Nucleus accumbens (tissue), 56 donors: ENCODE measurements at places on chromosomes 11 and 22.

DNA sequence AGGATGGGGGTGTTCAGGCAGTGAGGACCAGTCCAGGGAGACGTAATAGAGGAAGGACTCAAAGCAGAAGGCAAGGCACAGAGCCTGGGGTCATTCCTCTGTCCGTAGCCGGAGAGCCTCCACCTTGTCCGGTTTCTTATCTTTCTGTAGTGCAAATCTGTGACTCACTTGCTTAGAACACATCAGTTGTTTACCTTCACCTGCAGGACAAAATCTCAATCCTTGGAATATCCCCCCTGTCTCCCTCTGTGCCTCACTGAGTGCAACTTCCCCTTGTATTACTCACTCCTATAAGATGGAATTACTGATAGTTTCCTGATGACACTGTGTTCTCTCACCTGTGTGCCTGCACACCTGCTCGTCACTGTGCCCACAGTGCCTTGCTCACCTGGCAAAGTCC lies 20.4 kb upstream of the TTC12 start:
- DNase-seq: no peak

GRCh38 chr11:30583476-30584280 lies 2.5 kb downstream of the MPPED2 start:
- DNase-seq: peak; percentile 55

- no peak for DNase-seq
Measured at GRCh38 chr11:96122601-96123074, 198.7 kb upstream of the MTMR2 start.

- no peak for DNase-seq
Measured at GRCh38 chr11:10494636-10495463, 39.8 kb downstream of the AMPD3 start.

- DNase-seq: no peak
Measured at GRCh38 chr22:19406281-19406811, 25.2 kb downstream of the HIRA start.

DNA sequence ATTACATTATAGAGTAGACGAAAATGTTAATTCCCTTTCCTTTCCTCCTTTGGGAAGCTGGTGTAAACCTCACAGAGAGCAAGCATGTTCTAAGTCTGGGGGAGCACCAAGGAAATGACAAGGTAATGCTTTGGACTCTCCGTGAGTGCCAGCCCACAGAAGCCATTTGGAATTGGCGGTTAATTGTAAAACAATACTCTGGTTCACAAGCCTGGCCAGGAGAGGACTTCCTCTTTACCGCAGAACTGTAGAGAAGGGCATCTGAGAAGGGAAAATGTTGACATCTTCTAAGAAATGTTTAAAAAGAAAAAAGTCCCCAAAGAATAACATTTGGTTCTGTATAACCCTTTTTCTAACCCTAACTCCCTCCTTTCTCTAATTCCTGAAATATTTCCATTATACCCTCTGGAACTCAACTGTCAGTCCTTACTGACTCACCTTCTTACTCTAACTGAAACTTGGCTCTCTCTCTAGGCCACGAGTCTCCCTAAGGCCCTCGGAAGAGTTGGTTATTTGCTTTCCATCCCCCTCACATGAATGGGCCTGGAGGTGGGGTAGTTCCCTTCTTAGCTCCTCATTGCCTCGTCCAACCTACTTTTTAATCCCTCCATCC lies 379.8 kb downstream of the SOX6 start:
- DNase-seq: no peak

GRCh38 chr22:29245626-29246385 lies 22.0 kb downstream of the RHBDD3 start:
- DNase-seq: peak; percentile 38

- no peak for DNase-seq
Measured at GRCh38 chr11:1281326-1281973, 28.0 kb downstream of the TOLLIP start.

DNA sequence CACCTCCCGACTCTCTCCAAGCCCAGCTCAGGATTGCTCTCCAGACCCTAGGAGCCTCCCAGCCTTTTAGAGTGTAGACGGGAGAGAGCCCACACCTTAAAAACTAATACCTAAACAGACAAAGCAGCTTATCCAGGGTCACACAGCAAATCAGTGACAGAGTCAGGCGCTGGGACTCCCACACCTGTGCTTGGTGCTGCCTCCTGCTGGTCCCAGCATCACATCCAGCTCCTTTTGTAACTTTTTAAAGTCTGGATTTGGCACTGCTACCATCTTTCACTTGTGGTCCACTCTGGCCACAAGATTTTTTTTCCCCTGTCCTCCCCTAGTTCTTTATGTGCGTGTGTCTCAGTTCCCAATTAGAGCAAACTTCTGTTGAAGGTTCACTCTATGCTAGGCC lies 4.7 kb downstream of the ANO1 start:
- DNase-seq: no peak

DNA sequence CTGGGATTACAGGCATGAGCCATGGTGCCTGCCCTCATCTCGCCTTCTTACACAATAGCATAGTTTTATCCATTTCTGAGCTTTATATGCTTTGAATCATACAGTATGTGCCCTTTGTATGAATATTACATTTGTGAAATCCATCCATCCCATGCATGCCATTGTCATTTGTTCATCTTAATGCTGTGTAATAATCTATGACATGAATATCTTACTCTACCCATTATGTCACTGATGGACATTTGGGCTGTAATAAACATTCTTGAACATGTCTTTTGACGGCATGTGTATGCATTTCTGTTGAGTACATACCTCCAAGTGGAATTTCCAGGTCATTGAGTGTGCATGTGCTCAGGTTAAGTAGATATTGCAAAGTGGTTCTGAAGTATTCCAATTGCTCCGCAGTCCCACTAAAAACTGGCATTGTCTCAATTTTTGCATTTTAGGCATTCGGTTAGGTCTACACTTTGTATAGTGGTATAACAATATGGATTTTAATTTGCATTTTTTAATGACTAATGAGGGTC lies 339.3 kb upstream of the SYN3 start:
- DNase-seq: no peak

DNA sequence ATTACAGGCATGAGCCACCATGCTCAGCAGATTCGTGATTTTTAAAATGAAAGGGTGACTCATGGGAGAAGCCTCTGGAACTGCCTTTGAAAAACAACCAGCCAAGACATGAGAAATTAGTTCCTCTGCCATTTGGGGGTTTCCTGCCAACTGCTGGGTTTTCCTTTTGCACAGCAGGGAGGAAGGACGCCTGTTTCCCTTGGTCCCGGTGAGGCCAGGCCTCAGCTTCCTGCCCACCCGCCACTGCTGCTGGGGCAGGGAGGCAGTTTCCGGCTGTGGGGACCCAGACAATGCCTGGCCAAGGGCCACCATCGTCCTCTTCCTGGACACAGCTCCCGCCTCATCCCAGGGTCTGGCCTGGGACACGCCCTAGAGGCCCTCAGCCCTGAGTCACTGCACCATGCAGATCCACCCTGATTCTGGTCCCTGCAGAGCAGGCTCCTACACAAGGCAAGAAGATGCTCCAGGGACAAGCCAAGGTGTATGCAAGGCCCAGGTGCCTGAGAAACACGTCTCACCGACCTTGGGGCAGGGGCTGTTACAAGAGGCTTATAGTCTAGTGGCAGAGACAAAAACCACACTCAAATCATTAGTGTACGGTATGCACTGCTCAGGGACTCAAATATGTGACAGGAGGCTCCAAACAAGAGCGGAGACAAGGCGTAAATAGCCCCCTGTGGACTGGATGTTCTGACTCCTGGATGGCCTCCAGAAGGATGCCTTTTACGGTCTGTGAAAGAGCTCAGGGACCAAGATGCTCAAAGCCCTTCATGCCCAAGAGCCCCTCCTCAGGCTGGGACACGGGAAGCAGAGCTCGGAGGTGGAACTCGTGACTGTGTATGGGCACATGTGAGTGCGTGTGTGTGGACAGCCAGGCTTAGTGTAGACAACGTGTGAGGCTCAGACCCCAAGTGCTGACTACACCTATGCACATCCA lies 10.0 kb downstream of the PPM1F start:
- peak; percentile 23 for DNase-seq

DNA sequence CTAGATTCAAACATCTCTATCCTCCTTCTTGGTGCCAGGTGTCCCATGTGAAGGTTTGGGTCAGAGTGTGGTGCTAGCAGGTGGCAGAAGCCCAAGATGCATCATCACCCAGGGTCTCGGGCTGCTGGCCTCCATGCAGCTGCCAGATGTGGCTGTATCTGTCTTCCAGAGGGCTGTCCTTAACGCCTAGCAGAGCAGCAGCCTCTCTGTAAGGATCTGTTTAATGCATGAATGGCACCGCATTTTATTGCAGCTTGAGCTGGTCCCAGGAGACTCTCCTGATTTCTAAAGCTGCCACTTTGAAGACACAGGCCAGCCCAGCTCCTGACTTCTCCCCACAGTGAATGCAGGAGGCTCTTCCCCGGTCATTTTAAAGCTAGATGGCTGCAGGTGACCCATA lies 26.3 kb downstream of the SLC1A2 start:
- DNase-seq: no peak

DNA sequence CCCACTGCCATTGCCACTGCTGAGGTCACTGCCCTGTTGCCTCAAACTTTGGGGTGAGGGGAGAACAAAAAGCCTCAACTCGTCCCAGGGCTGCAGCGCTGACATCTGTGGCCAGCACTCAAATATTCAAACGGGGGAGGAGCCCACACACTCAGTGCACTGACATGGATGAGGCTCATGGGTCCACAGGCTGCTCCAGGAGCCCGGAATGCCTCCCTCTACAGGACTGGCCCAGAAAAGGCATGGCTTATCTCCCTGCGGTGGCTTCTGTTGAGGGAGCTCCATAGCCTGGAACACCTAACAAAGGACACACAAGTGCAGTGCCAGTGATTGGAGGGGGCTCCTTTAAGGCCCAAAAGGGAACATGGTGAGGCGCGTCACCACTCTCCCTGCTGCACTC lies 341.1 kb upstream of the LUZP2 start:
- no peak for DNase-seq

GRCh38 chr22:49922484-49922883 lies 4.0 kb downstream of the CRELD2 start:
- no peak for DNase-seq

- DNase-seq: no peak
Measured at GRCh38 chr22:27212617-27213177, 555.3 kb downstream of the MIAT start.

DNA sequence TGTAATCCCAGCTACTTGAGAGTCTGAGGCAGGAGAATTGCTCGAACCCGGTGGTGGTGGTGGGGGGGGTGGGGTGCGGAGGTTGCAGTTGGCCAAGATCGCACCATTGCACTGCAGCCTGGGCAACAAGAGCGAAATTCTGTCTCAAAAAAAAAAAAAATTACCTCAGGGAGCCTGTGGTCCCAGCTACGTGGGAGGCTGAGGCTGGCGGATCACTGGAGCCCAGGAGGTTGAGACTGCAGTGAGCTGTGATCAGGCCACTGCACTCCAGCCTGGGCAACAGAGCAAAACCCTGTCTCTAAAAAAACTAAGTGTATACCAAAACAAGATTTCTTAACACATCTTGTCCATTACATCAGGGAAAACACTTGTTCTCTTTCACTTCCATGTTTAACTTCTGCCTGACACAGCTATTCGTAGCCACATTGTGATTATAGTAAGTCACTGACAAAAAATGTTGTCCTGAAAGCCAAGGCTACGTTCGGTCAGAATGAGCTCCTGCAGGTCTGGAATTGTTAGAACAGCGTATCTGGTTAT lies 1.4 kb downstream of the TMEM80 start:
- no peak for DNase-seq

GRCh38 chr22:41523464-41524221 lies 20.6 kb downstream of the POLR3H start:
- no peak for DNase-seq

- DNase-seq: no peak
Measured at GRCh38 chr11:20008190-20008870, 151.9 kb downstream of the DBX1 start.

- no peak for DNase-seq
Measured at GRCh38 chr11:121814296-121814695, 301.7 kb downstream of the BLID start.

DNA sequence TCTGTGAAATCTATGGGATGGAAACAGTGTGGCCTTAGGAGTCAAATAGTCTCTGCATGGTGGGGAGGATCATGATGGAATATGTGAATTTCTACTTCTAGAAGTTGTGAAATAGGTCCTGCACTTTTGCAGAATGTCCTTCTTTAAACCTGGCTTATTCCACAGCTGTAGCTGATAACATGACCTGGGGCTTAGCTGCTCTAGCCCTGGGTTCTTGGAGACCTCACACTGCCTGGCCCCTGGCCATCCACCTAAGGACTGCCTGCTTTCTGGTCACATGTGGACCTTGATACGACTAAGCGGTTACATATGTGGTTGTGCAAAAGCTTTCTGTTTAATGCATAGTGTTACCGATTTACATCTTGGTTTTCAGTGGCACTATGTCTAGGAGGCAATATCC lies 88.2 kb downstream of the SWAP70 start:
- no peak for DNase-seq

DNA sequence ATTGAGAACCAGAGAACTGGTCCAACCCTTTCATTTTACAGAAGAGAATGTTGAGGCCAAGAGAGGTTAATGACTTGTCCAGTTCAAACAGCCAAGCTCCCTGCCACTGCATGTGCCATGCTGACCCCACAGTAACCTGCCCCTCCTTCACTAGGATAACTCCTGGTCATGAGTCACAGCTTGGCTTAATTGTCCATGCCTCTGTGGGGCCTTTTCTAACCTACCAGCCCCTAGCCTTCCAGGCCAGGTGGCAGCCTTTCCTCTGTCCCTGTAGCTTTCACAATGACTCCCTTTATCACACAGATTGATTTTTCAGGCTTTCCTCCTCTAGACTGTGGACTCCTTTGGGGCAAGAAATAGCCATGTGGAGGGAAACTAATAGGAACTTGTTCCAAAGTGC lies 97.2 kb downstream of the PIWIL4 start:
- no peak for DNase-seq

GRCh38 chr11:113138731-113139130 lies 175.7 kb upstream of the TTC12 start:
- no peak for DNase-seq

DNA sequence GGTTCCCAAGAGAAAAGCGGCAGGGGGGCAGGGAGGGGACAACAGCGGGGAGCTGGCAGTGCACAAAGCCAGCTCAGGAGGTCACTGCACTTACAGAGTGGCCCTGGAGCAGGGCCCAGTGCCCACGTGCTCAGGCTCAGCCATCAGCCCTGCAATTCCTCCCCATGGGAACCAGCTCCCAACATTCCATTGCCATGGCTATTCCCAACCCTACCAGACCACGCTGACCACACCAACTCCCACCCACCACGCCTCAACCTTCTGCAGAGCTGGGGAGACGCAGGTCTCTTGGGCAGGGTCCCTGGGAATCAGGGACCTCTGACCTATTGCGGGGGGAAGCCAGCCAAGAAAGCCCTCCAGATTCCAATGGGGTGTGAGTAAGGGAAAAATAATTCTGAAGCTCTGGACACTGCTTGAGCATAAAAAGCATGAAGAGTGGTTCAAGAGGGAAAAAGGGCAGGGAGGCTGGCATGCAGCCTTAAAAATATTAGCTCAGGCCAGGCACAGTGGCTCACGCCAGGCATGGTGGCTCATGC lies 38.3 kb upstream of the TFIP11 start:
- peak; percentile 37 for DNase-seq

- no peak for DNase-seq
Measured at GRCh38 chr11:72259490-72259889, 15.5 kb upstream of the PHOX2A start.
